ENCODE measurements at places on chromosomes 2 and 18. TPM values are rescaled to one million over a fixed set of nuclear protein-coding genes. Genes with fewer than 3 reads are reported as not detected.

The DNAJB2 gene
- total RNA-seq: 92.8 TPM

The GALNT3 gene
- 7.4 TPM for total RNA-seq

The RAB6D gene
- not detected for total RNA-seq

The MROH2A gene
- total RNA-seq: not detected

The PRSS56 gene
- total RNA-seq: not detected

The TUBA4B gene
- total RNA-seq: not detected

The CNTNAP5 gene
- total RNA-seq: not detected

The BCL2 gene
- 18.7 TPM for total RNA-seq

The RNF152 gene
- 45.7 TPM for total RNA-seq

- no peaks in the 10 kb centered on the region for H3K4me1 ChIP-seq
- no peak overlapping the region for H3K27ac ChIP-seq
- H3K4me3 ChIP-seq: no peak overlapping the region
- H3K27me3 ChIP-seq: no peaks in the 10 kb centered on the region
- no peaks in the 10 kb centered on the region for H3K36me3 ChIP-seq
Observed at GRCh38 chr18:26135548-26135947, 1.9 kb downstream of the PSMA8 start.

DNA sequence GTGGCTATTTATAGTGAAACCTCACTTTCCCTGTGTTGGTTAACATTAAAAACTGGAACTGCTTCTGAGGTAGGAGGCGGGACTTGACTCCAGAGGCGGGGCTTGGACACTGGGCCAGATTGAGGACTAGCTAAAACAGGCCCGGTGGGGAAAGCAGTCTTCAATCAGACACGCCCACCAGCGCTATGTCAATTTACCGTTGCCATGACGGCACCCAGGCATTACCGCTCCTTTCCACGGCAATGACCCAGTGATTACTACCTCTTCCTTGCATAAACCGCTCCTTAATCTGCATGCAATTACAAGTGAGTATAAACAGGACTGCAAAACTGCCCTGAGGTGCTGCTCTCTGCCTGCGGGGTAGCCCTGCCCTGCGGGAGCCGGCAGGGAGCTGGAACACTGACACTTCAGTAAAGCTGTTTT, 35.3 kb downstream of the LRRFIP1 start:
- H3K4me3 ChIP-seq: no peak overlapping the region
- no peaks in the 10 kb centered on the region for H3K27me3 ChIP-seq
- no peaks in the 10 kb centered on the region for H3K36me3 ChIP-seq
- peaks cover 17% of the 10 kb centered on the region for H3K4me1 ChIP-seq

DNA sequence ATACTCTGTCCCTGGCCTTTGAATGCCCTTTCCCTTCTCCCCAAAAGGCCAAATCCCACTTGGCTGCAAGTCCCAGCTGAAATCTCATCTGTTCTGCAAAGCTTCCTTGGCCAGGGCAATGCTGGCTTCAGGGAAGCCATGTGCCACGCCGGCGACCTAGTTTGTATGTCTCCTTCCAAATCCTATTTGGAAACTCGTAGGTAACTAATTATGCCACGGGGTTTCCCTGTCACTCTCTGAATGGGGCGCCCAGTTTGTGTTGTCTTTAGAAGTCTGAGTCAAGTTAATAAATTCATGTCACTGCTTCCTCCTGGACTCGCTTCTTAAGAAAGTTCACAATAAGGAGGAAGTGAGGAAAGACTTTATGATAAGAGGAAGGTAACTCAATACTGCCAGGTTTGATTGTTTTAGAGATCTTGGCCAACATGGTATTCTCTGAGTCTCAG, 19.1 kb downstream of the FHL2 start:
- H3K36me3 ChIP-seq: no peaks in the 10 kb centered on the region
- H3K27ac ChIP-seq: peak overlapping the region; percentile 68
- no peak for DNase-seq
- H3K4me3 ChIP-seq: no peak overlapping the region

DNA sequence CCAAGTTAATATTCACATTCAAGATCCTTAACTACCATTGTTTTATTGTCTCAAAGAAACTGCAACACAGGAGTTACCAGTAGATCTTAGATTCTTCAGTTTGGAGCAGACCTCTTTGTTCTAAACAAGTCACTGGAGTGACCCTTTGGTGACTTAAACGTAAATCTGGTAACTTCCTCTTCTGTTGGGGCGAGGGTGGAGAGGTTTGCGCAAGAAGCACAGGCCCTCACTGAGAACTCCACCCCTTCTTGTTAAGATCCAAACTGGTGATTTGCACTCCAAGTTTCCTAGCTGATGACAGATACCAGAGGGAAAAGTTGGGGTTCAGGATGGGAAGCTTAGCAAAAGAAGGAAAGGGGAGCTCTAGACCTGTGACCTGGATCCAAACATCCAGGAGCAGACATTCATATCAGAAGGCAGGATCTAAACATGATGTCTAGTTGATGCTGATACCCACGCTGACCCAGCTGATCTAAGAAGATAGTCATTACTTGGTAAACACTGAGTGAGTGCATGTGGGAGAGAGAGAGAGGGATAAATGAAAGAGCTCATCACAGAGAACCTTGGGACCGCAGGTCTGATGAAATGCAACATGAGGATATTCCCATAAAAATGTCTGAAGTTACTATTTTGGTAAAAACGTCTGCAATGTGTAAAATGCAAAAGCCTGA, 256.0 kb downstream of the CDH20 start:
- H3K27ac ChIP-seq: peak overlapping the region; percentile 28
- H3K36me3 ChIP-seq: no peaks in the 10 kb centered on the region
- no peak overlapping the region for H3K4me3 ChIP-seq
- no peaks in the 10 kb centered on the region for H3K27me3 ChIP-seq
- peaks cover 12% of the 10 kb centered on the region for H3K4me1 ChIP-seq

DNA sequence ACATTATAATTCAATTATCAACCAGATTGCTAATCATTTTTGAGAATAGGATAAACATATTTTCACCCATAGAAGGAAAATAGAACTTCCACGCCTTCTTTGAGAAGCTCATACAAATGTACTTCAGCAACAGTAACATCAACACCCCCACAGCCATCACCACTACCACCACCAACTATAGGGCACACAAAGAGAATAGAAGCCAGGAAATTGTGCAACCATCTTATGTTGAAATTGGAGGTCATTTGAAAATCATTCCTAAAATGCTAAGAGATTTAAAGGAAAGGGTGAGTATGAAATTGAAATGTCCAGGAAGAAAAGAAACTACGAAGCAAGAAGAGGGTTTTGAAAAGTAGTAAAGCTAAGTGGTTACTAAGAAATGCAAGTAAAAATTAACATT, 563.4 kb downstream of the ZNF804A start:
- H3K27me3 ChIP-seq: no peaks in the 10 kb centered on the region
- no peaks in the 10 kb centered on the region for H3K4me1 ChIP-seq
- no peak for DNase-seq
- no peak overlapping the region for H3K4me3 ChIP-seq

- DNase-seq: no peak
- peaks cover 10% of the 10 kb centered on the region for H3K4me1 ChIP-seq
- H3K27ac ChIP-seq: no peak overlapping the region
- no peaks in the 10 kb centered on the region for H3K36me3 ChIP-seq
Observed at GRCh38 chr2:190668892-190669291, 20.0 kb downstream of the NAB1 start.

DNA sequence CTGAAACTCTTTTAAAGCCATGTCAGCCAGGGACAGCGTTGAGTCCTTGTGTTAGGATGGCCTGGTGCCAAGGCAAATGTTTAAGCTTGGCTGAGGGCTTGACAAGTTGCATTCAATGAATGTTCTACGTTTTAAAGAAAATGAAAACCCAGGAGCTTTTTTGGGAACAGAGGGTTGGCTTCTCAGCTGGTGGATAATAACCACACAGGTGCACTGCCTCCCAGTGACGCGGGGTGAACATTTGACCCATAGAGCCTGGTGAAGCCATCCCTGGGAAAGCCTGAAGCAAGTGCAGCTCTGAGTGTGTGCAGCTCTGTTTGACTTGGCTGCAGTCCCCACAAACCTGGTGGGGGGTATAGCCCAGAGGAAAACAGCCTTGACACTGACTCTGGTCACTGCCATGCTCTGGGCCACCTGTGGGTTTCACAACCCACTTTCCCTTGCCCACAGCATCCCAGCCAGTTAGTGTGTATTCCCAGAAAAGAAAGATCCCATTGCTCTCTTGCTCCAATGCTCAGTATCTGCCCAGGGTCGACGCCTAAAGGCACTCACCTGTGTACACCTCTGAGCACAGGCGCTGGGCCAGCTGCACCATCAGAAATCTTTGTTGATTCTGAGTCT, 874.9 kb downstream of the RNF144A start:
- no peaks in the 10 kb centered on the region for H3K36me3 ChIP-seq
- H3K4me3 ChIP-seq: no peak overlapping the region
- H3K27me3 ChIP-seq: no peaks in the 10 kb centered on the region
- DNase-seq: no peak
- no peak overlapping the region for H3K27ac ChIP-seq

- H3K27ac ChIP-seq: no peak overlapping the region
- no peaks in the 10 kb centered on the region for H3K27me3 ChIP-seq
- H3K36me3 ChIP-seq: no peaks in the 10 kb centered on the region
- no peaks in the 10 kb centered on the region for H3K4me1 ChIP-seq
- H3K4me3 ChIP-seq: no peak overlapping the region
Observed at GRCh38 chr18:36850527-36851201, 21.7 kb downstream of the KIAA1328 start.

DNA sequence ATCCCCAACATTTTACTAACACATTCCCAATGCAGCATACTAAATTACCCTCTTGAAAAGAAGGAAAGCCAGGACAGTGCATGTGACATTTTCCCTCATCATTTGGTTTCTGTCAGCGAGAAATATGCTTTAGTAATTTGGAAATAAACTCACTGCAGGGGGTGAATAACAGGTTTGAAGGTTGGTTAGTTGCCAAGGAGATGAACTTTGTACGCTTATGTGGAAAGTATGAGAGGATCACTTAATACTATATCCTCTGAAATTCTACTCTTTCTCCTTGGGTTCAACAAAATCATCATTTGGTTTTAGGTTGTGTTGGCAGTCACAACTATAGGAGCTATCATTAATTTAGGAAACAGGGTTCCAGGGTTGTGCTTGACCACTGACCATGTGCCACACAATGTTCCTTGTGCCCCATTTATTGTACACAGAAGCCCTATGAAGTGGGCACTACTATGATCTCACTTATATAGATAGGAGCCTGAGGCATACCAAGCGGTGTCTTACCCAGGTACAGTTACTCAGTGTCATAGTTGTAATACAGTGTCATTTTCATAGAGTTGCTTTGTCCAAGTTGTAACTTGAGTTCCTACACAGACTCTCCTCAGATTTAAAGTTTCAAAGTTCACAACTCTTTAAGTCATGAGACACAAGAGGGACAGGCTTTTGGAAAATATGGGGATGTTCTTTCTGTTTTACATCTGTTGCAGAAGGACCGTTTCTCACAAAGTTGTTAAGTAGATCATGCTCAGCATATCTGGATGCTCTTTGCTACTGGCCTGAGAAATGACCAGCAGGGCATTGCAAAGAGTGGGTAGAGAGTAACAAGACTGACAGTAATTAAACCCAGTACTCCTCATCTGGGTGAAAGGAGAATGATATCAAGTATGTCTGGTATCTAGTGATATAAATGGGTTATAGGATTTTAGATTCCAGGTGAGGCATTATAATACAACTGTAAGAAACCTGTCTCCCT, 91.8 kb downstream of the MAP4K4 start:
- no peak for DNase-seq
- no peak overlapping the region for H3K4me3 ChIP-seq
- no peaks in the 10 kb centered on the region for H3K27me3 ChIP-seq
- peaks cover 63% of the 10 kb centered on the region for H3K4me1 ChIP-seq

- H3K4me1 ChIP-seq: no peaks in the 10 kb centered on the region
- no peak overlapping the region for H3K4me3 ChIP-seq
- H3K27ac ChIP-seq: no peak overlapping the region
- H3K36me3 ChIP-seq: no peaks in the 10 kb centered on the region
- H3K27me3 ChIP-seq: no peaks in the 10 kb centered on the region
Observed at GRCh38 chr18:56097621-56098020, 509.6 kb upstream of the TCF4 start.

- no peak overlapping the region for H3K4me3 ChIP-seq
- no peak for DNase-seq
- H3K27me3 ChIP-seq: no peaks in the 10 kb centered on the region
- no peaks in the 10 kb centered on the region for H3K36me3 ChIP-seq
- no peaks in the 10 kb centered on the region for H3K4me1 ChIP-seq
Observed at GRCh38 chr2:84839851-84840250, 41.0 kb downstream of the TRABD2A start.

DNA sequence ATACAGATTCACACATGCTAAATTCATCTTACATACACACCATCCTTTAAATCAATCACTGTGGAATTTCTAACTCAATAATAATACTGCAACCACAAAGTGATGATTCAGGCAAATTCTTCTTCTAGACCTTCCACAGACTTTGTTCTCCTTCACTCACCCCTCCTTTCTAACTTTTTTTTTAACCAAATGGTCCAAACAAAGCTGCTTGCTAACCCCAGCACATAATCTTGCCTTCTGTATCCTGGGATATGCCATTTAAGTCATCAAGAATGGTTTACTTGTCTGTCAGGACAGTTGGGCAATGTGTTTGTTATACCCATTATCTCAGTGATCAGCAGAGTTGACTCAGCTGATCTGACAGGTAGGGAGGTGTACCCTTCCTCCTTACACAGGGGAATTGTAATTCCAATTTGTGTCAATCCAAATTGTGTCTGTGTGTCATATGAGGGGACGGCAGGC, 10.0 kb downstream of the SLC40A1 start:
- H3K4me1 ChIP-seq: peaks cover 69% of the 10 kb centered on the region
- no peak overlapping the region for H3K4me3 ChIP-seq
- H3K27me3 ChIP-seq: no peaks in the 10 kb centered on the region
- H3K36me3 ChIP-seq: no peaks in the 10 kb centered on the region

- no peaks in the 10 kb centered on the region for H3K36me3 ChIP-seq
- H3K27ac ChIP-seq: no peak overlapping the region
- no peak for DNase-seq
- no peak overlapping the region for H3K4me3 ChIP-seq
- H3K4me1 ChIP-seq: peaks cover 30% of the 10 kb centered on the region
Observed at GRCh38 chr2:237720444-237720843, 78.1 kb upstream of the RBM44 start.

GRCh38 chr2:96891591-96892333, 21.9 kb upstream of the SEMA4C start:
- peak overlapping the region; percentile 43 for H3K27ac ChIP-seq
- H3K27me3 ChIP-seq: no peaks in the 10 kb centered on the region
- no peak overlapping the region for H3K4me3 ChIP-seq

- no peaks in the 10 kb centered on the region for H3K4me1 ChIP-seq
- H3K27ac ChIP-seq: no peak overlapping the region
- no peak overlapping the region for H3K4me3 ChIP-seq
- no peak for DNase-seq
- no peaks in the 10 kb centered on the region for H3K27me3 ChIP-seq
Observed at GRCh38 chr2:67246791-67247190, 150.3 kb upstream of the ETAA1 start.
